ENCODE measurements at places on chromosomes 1 and 21. TPM values are rescaled to one million over a fixed set of nuclear protein-coding genes. Genes with fewer than 3 reads are reported as not detected.

The LCE6A gene
- not detected for total RNA-seq

The LIPI gene
- not detected for total RNA-seq

The LHX8 gene
- 9.4 TPM for total RNA-seq

The TFF2 gene
- total RNA-seq = not detected

The ZNF648 gene
- 0.51 TPM for total RNA-seq

The MTMR11 gene
- total RNA-seq = 21.0 TPM

The TMPRSS15 gene
- total RNA-seq = not detected

The CRB1 gene
- total RNA-seq = 1.2 TPM

The SEMA4A gene
- 5.5 TPM for total RNA-seq

The NES gene
- total RNA-seq = 216 TPM

The SHCBP1L gene
- total RNA-seq = 0.41 TPM

The DNAI4 gene
- 15.2 TPM for total RNA-seq

The IFI16 gene
- total RNA-seq = 45.0 TPM

The DPYD gene
- total RNA-seq = 30.1 TPM

The PRAMEF33 gene
- total RNA-seq = not detected

The CENPF gene
- 30.1 TPM for total RNA-seq

The KCNJ15 gene
- total RNA-seq = 2.1 TPM

The TXNIP gene
- total RNA-seq = 834 TPM

The GOLT1A gene
- total RNA-seq = not detected

The OR2L3 gene
- 0.10 TPM for total RNA-seq

The TMEM52 gene
- total RNA-seq = 25.6 TPM

The CCDC30 gene
- total RNA-seq = 5.1 TPM

The KCNE2 gene
- not detected for total RNA-seq

The GNG4 gene
- 0.51 TPM for total RNA-seq

The SLC5A9 gene
- total RNA-seq = not detected

The MRPL37 gene
- 34.7 TPM for total RNA-seq

The RGS2 gene
- 50.8 TPM for total RNA-seq

The MMP23B gene
- total RNA-seq = 18.1 TPM

The CELA3A gene
- total RNA-seq = not detected

The CYP4Z1 gene
- total RNA-seq = not detected

The FHL3 gene
- total RNA-seq = 96.5 TPM

The HAO2 gene
- 0.21 TPM for total RNA-seq

The OBSCN gene
- 640 TPM for total RNA-seq

The SPATA46 gene
- total RNA-seq = not detected

The CNST gene
- total RNA-seq = 27.5 TPM

The RBP7 gene
- total RNA-seq = 6.2 TPM

The BACE2 gene
- total RNA-seq = 43.2 TPM

The JMJD4 gene
- total RNA-seq = 18.5 TPM

The BEST4 gene
- 0.21 TPM for total RNA-seq

The SLC35F3 gene
- 0.72 TPM for total RNA-seq

The OR2M3 gene
- not detected for total RNA-seq

The KCNJ10 gene
- 0.41 TPM for total RNA-seq

The AMY1A gene
- total RNA-seq = not detected
